ENCODE measurements at places on chromosomes 1 and 21. TPM values are rescaled to one million over a fixed set of nuclear protein-coding genes. Genes with fewer than 3 reads are reported as not detected.

Gene ETV3L
- 0.74 TPM for total RNA-seq

Gene ALPL
- total RNA-seq = 187 TPM

Gene LCE6A
- total RNA-seq = not detected

Gene CHIA
- not detected for total RNA-seq

GRCh38 chr1:7564137-7564536 lies 207.0 kb upstream of the VAMP3 start:
- DNase-seq = no peak

DNA sequence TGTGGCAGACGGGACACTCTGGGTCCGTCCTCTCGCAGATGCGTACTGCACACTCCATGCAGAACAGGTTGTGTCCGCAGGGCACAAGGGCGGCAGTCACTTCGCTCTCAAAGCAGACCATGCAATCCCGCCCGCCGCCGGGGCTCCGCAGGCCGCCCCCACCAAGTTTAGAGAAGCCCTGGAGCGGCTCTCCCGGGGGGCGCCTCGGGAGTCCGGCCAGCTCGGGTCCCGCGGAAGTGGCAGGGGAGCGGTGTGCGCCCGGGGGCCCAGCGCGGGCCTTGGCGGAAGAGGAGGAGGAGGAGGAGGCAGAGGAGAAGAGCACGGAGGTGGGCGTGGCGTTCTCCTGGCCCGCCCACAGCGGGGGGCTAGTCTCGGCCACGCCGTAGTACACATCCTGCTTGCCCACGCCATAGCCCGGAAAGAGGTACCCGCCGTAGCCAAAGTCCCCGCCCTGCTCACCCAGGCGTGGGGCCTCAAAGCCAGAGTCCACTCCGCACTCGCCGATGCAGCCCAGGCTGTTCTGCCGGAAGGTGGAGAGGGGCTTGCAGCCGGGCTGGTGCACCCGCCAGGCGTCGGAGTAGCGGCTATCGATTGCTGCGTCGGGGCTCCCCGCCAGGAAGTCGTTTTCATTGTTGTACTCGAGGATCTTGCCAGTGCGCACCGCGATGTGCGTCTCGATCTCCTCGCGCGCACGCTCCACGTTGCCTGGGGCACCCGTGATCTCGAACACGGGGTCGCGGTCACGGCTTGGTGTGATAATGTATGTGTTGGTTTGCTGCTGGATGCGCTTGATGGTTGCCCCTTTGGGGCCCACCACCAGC lies 5.4 kb downstream of the MEX3A start:
- peak; percentile 88 for DNase-seq

- DNase-seq = no peak
Measured at GRCh38 chr1:71295350-71295749, 214.5 kb upstream of the ZRANB2 start.

DNA sequence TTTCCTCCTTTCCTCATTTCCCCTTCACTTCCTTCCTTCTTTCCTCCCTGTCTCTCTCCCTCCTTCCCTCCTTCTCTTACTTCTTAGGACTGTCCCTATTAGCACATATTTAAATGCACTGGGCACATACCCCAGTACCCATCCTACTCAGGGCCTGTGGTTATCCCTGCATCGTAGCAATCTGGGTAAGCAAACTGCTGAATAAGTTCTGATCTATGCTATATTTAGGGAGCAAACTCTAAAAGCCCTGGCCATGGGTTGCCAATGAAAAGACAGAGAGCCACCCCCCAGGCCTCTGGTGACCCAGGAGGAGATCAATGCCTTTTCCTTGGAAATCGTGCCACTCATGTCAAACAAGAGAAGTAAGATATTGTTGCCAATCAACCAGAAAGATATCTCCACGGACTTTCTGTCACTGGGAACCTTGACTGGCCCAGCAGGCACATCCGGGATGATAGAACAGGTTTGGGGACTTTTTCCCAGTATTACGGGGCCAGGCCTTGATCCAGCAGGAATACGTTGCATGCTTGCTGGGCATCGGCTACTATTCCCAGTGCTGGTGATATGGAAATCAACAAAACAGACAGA lies 5.4 kb downstream of the FAM3B start:
- no peak for DNase-seq

- peak; percentile 30 for DNase-seq
Measured at GRCh38 chr1:222167111-222167510, 380.8 kb downstream of the HHIPL2 start.

- DNase-seq = no peak
Measured at GRCh38 chr1:59730302-59730701, 84.4 kb upstream of the HOOK1 start.

- DNase-seq = peak; percentile 92
Measured at GRCh38 chr1:45205910-45206721, at the start of gene ZSWIM5. TSS of gene ZSWIM5 (minus strand) at chr1:45206605. CDS start at chr1:45206350, 255 bp downstream.

DNA sequence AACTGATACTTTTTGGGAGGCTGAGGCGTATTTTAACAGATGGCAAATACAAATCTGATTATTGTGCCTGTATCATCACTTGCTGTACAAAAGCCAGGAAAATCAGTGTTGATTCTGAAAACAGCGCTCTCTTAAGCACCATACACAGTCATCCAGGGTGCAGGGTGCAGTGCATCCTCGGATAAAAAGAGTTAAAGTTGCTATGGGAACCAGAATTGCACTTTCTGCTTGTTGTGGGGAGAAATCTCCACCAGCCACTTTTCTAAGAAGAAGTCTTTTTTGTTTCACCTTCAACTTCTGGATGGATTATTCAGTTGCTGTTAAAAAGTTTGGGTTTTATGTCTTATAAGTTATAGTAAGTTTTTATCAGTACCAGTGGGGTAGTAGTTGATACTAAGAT lies 3.8 kb downstream of the LAMC1 start:
- no peak for DNase-seq

DNA sequence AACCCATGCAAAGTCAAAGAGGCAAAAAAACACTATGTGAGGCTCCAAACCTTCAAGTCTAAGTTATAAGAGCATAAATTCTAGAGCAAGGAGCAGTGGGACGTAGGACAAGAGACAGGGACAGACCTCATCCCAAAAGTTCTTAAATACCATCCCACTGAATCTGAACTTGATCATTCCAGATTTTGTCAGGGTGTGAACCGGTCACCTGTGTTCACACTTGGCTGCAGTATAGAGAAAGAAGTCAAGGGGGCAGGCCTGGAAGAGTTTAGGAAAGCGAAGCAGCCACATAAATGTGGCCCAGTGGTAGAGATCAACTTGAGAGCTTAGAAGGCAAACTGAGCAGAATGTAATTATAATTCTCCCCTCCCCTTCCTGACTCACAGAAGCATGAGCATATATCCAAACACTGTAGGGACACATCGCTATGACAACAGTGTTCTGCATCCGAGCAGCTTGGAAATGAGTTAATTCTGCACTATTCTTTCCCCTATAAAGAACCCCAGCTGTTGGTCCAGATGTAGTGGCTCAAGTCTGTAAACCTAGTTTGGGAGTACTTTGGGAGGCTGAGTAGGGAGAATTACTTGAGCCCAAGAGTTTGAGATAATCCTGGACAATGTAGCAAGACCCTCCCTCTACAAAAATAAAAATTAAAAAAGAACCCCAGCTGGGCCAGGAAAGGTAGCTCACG lies 2.7 kb downstream of the AKR7A2 start:
- peak; percentile 15 for DNase-seq

Data from H7 (cell line).